WTC11 (cell line): ENCODE measurements at places on chromosomes 6 and 20. TPM values are rescaled to one million over a fixed set of nuclear protein-coding genes. Genes with fewer than 3 reads are reported as not detected.
A peak's percentile ranks its signal among the peaks of the same experiment; 100 is the strongest.

ETV7 gene
- total RNA-seq = 0.68 to 1.4 TPM (median 1.2 TPM) in 3 replicates

DNA sequence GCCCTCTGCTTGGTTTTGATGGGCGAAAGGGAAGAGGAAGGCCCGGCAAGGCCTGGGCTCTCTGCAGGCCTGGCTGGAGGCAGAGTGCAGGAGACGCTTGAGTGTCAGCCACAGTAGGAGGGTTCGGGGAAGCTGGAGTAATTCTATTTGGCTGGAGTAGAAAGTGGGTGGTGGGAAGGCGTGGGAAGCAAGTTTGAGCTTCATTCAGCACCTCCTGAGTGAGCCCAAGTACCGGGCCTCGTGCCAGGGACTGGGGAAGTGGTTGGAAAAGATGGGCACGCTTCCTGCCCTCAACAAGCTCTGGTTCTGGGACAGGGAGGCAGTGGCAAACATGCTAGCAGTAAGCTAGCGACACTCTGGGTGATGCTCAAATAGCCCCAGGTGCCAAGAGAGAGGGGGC is 72.5 kb downstream of the DLGAP4 start:
- DNase-seq = no peak

DNA sequence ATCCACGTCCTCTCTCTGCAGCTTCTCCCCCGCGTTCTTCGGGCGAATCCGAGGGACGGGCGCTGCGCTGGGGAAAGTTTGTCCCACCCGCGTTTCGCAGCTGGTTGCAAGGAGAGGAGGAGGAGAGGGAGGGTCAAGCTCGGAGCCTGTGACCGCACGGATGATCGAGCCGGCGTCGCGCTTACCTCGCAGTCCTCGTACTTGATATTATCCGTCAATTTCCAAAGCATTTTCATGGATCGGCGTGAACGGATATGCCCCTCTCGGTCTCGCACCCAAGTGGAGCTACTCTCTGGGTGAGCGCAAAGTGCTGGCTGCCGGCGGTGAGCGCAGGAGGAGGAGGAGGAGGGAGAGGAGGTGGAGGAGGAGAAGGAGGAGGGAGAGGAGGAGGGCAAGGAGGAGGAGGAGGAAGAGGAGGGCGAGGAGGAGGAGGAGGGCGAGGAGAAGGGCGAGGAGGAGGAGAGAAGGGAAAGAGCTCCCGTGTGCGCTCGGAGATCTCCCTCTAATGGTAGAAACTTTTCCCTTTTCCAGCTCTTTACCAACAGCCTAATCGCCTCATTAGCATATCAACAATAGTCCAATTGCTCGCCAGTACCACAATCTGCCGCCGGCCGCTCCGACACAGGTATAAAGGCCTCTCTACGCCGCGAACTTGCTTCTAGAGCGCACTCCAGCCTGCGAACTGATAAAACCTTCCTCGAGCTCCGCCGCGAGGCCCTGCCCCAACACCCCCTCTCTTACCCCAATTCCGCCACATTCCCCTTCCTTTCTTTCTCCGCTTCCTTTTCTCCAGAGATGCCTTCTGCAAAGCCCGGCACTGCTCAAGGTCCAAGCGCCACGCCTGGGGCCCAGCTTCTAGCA is at the start of gene TFAP2A:
TSS of gene TFAP2A (minus strand) at position 319 of the 861 bp plus-strand sequence. CDS start at position 236, 83 bp downstream.
- DNase-seq = peak; percentile 70

CST4 gene
- total RNA-seq = not detected in 3 replicates

- DNase-seq = no peak
These were observed 166.4 kb upstream of the PRND start for GRCh38 chr20:4555188-4555890.

DNA sequence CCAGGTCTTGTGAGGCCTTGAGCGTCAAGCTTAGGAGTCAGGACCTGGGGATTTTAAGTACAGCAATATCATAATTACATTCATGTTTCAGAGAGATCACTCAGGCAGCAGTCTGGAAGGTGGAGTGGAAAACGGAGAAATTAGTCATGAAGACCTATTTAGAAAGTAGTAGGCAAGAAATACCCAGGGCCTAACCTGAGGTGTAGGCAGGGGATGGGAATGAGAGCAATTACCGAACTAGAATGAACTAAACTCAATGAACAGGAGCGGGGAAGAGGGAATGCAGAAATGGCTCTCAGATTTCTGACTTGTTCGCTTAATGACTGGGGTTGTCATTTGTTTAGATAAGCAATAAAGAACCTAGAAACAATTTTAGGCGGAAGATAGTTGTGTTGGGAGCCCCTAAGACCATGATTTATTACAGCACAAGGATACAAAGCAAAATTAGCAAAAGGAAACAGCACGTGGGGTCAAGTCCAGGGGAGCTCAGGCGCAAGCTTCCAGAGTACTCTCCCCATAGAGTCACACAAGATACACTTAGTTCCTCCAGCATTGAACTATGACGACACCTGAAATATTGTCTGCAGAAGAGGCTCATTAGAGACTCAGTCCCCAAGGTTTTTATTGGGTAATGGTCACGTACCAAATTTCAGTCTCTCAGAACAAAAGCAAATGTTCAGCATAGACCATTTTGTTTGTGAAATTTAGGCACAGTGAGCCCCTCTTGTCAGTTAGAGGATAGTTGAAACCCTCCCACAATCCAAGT is 178.8 kb upstream of the AKAP12 start:
- DNase-seq = no peak

GRCh38 chr6:118940770-118941169 is 5.8 kb upstream of the MCM9 start:
- DNase-seq = no peak

DNA sequence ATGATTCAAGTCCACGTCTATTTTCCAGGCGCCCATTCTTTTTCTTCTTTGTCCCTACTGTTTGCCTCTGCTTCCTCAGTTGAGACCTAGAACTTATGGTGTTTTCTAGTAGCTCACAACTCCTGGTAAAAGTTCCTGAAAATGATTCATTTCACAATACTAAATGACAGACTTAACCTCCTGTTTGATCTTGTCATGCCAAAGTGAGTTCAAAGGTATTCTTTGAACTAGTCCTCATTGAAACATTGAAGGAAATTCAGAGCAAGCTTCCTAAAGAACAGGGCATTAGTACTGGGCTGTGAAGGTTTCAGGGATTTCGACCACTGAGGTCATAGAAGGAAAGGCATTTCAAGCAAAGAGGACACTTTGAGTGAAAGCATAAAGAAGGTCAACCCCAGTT is 132.8 kb downstream of the IBTK start:
- no peak for DNase-seq

IYD gene
- 0.07 TPM in 1 of 3 replicates, not detected in the others for total RNA-seq

- no peak for DNase-seq
These were observed 58.7 kb upstream of the RNF24 start for GRCh38 chr20:4073852-4074741.

B3GALT4 gene
- 3.2 to 5.0 TPM (median 4.1 TPM) in 3 replicates for total RNA-seq

GFOD1 gene
- total RNA-seq = 5.2 to 8.5 TPM (median 5.8 TPM) in 3 replicates

DSP gene
- total RNA-seq = 74.5 to 77.0 TPM (median 76.1 TPM) in 3 replicates

DNA sequence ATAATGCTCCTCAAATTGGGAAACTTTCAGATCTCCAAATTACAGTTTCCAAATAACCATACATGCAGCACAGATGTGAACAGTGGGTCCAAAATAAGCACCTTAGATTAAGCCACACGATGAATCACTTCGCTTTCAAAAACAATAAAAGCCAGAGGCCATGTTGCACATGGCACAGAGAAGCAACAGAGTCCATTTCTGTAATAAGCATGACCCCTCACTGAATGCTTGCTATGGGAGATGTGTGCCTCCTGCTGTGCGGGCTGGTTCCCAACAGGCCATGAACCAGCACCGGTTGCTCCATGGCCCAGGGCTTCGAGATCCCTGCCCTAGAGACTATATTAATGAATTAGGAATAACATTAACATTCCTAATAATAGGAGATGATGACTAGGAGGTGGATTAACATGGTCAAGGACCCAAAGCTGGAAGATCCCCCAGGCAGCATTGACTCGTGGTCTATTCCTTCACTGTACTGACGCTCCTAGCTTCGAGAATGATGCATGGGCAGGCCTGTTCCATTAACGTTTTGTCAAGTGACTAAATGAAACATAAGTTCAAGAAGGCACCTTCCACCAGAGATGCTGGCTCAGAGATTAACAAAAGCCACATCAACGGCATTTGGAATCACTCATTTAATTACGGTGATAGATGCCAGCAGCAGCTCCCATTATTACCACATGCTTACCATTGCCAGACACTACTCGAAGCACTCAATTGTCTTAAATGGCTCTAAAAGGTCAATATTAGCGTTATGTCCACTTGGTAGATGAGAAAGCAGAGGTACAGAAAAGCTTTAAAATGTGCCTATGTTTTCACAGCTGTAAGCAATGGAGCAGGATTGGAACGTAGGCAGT is 470.6 kb upstream of the AGPAT4 start:
- DNase-seq = no peak

MUC21 gene
- total RNA-seq = not detected in 3 replicates

GRCh38 chr6:13262302-13263230 is 65.8 kb downstream of the TBC1D7 start:
- no peak for DNase-seq

GRCh38 chr6:47135772-47136171 is 93.6 kb upstream of the ADGRF1 start:
- DNase-seq = no peak

- DNase-seq = no peak
These were observed 162.5 kb downstream of the ALDH8A1 start for GRCh38 chr6:134787261-134787877.

DNA sequence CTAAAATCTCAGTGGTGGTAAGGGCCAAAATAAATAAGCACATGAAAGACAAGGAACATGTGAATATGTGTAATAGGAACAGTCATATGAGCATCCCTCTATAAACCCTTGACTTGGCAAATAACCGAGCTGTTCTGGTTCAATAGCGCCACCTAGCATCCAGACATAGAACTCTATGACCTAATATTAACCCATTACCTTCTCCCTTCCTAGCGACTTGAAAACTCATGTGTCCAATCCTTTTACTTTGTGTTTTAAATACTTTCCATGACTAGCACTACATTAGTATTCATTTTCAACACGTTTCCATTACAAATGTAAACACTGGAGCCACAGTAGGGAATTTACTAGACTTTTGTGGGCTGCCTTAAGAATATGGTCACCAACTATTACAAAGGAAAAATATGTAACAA is 279.7 kb downstream of the UST start:
- DNase-seq = peak; percentile 44

OPRM1 gene
- not detected in 3 replicates for total RNA-seq
